ENCODE measurements at places on chromosomes 16 and 17.
A peak's percentile ranks its signal among the peaks of the same experiment; 100 is the strongest.

DNA sequence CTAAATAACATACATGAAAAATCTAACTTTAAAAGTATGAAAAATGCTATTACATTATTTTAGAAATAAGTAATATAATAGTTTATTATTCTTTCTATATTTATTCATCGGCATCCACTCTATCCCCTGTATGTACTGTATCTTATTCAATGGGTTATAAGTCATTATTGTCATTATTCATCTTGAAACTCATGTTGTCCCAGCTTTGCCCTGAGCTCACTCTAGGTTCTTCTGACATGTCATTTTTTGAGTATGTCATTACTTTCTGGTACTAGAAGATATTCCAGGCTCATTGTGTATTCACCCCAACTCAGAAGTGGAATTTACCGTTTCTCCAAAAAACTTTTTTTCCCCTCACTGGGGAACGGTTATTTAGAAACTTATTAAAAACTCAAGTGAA is 53.0 kb upstream of the MNT start:
- no peak for DNase-seq

- DNase-seq = no peak
These were observed 3.9 kb downstream of the RPL3L start for GRCh38 chr16:1950559-1950958.

GRCh38 chr16:86346034-86346433 is 164.3 kb upstream of the FOXF1 start:
- no peak for DNase-seq

GRCh38 chr17:79192503-79193351 is 118.1 kb downstream of the ENGASE start:
- DNase-seq = peak; percentile 53

- no peak for DNase-seq
These were observed 28.8 kb downstream of the ZCCHC14 start for GRCh38 chr16:87463722-87464690.

DNA sequence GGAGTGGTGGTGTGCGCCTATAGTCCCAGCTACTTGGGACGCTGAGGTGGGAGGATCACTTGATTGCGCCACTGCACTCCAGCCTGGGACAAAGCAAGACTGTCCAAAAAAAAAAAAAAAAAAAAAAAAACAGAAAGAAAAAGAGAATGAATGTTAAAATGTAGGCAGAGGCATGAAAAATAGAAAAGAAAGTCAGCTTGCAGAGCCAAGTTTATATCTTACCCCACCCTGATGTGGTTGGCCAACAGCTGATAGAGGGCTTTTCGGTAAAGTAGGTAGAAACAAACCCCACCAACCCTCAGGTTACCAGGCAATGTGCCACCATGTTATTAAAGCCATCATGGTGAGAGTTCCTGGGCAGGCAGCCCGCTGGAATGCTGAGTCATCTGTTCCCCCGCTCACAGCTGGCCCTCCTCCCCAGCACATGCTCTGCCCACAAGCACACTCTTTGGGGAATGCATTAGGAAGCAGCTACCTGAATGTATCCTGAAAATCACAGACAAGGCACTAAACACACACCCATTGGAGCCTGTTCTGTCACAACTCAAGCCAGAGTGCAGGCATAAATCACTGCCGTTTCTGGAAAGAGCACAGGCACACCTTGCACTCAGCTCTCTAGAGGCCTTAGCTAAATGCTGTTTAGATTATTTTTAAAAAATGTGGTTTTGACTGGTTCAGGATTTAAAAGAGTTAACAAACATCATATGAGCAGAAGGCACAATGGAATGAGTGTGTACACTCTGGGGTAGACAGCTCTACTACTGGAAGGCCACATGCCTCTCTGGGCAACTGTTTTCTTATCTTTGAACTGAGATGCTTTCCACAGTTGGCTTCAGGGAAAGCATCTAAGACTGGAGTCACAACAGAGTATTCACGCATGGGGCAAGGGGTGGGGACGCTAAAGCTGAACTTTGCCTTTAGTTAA is 128.5 kb downstream of the PARN start:
- DNase-seq = no peak

DNA sequence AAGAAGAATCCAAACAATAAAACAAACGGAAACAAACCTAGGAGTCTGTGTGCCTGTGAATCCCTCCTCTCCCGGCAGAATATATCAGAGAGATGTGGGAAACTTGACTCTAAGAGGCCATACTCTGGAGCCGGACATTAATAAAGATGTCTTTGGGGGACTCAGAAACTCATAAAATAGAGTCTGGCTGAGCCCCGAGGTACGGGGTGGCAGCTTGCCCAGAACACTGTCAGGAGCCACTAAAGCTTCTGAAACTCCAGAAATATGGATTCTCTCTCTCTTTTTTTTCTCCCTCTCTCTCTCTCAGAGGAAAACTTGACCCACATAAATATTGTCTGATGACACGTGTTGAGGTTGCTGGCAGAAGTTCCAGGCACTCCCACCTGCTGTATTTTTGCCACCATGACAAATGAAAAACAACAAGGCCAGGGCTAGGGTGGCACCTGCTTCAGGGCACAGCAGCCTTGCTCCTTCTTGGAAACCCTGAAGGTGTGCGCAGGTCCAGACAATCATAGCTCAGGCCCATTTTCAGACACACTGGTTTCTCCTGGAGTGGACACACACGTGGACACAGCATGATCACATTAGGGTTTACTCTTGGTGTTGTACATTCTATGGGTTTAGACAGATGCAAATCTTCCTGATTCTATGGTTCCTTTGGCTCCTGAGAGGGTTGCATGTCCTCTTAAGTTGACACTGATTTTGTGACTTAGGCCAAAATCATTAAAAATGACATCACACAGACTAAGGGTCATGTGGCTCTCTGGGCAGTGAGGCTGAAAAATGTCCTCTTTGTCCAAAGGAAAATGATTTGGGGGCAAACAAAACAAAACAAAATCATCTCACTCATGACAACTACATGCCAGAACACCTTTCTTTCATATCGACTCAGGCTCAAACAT is 282.6 kb upstream of the IRX3 start:
- no peak for DNase-seq

DNA sequence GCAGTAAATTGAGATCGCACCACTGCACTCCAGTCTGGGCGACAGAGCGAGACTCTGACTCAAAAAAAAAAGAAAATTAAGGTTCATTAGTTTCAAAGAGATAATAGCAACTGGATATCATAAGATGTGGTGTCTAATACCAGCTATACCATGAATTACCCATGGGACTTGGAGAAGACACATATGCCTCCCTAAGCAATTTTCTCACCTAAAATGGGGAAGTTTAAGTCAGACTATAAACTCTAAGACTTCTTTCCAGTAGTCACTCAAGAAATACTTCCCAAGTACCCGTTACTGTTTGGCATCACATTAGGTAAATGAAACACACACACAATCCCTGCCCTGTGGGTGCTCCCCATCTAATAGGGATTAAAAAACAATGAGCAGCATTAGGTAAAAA is 22.6 kb downstream of the SMURF2 start:
- DNase-seq = no peak

DNA sequence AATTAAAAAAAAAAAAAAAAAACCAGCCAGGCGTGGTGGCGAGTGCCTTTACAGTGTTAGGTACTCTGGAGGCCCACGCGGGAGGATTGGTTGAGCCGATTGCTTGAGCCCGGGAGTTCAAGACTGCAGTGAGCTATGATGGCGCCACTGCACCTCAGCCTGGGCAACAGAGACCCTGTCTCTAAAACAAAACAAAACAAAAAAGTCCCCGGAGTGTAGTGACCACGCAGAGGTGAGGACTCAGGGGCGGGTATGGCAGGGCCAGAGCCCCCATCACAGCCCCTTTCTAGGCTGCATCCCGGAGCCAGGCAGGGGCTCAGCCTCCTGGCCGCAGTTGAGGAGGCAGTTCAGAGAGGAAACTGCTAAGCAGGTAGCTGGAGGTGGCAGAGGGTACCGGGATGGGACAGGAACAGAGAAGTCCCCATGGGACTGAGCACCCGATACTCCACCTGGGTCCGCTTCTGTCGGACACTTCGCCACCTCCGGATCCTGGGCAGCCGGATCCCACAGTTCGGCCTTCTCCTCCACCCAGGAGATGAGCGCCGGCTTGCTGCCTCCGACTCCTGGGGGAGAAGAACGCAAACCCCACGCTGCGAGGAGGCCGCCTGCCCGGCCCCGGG is 800 bp downstream of the ZNF747 start:
- no peak for DNase-seq

- no peak for DNase-seq
These were observed 25.7 kb downstream of the CHD9 start for GRCh38 chr16:53080345-53081031.

GRCh38 chr16:79659344-79659743 is 58.8 kb upstream of the MAF start:
- no peak for DNase-seq

GRCh38 chr17:29010129-29010528 is 4.3 kb upstream of the SEZ6 start:
- no peak for DNase-seq

DNA sequence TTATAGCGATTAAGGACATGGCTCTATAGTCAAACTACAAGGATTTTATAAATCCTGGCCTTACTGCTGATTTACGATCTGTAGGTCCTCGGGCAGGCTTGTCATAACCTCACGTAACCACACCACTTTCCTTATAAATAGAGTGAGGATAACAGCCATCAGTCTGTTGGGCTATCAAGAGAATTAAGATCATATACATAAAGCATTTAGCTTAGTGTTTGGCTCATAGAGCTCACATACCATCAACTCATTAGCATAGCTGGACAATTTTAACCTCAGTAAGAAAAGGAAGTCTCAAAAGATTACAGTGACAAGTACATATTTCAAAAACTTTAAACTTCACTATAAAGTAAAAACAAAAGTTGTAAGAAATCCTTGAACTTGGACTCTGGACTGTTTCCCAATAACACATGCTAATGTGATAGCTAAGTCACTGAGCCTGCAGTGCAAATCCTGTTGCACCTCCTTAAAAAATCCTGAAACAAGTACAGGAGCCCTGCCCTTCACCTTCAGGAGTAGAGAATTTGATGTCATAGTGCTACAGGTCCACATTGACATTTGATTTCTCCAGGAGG is 20.8 kb upstream of the CLEC3A start:
- DNase-seq = no peak
